Activated CD4-positive, alpha-beta T cell treated with anti-CD3 and anti-CD28 coated beads for 1 hour (primary cell): ENCODE measurements at places on chromosomes 11 and 22.

DNA sequence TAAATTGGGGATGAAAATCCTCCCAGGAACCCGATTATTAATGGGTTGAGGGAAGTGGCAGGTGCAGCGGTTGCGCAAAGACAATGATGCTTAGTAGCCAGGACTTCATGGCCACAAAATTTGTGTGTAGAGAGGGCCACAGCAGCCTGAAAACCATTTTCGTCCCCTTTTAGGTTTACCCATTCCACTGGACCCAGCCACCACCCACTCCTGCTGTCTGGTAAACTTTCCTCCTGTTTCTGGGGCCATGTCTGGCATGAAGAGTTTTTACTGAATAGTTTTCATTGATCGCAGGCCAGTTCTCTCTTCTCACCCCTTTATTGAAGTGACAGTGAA lies 69.5 kb upstream of the SYT13 start:
- no peak for DNase-seq

- no peak for DNase-seq
Observed at GRCh38 chr11:122229078-122229477, 113.1 kb upstream of the BLID start.

DNA sequence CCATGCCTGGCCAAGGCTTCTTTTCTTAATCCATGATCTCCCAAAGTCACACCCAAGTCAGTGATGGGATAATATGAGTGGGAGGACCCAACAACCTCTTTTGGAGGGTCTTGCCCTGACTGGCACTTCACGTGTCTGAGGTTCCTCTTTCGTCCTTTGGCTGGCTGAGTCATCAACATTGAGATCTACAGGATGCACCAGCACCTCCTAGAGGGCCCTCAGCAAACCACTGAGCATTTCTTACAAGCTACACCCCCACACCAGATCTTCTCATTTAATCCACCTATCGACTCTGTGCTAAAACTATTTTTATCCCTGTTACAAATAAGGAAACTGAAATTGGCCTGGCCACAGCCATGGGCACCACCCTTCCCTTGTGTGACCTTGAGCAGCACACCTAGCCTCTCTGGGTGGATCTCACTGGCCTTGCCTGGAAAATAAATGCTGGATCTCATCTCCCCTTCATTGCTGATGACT lies 63.4 kb downstream of the FLI1 start:
- peak; percentile 54 for DNase-seq

DNA sequence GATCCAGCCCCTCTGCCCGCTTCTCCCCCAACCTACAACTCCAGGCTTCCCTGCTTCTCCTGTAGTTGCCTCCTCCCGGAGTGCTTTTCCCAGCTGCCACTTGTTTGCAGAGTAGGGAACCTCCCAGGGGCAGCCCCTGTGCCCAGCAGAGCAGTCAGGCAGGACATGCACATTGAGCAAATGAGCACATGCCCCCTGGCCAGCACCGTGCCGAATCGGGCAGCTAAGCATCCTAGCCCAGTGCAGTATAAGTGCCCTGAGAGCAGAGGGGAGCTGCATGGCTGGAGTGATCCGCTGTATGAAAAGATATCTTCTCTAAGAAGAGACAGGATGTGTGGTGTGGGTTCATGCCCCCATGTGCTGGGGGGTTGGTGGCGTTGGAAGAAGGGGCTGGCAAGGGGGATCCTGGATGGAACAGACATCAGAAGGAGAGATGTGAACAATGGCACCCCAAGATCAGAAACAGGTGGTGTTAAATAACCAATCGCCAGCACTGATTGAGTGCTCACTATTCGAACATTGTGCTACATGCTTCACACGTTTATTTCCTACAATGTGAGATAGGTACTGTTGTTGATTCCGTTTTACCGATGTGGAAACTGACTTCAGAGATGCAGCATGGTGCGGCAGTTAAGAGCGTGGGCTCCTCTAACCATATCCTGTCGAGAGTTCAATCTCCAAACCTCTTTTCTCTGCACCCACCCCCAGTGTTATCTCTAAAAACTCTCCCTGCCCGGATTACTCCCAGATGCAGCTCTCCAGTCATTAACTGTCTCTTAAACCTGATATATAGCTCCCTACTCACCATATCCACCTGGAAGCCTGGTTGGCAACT lies 1.2 kb downstream of the AIP start:
- DNase-seq, result no peak

GRCh38 chr22:35056486-35056885 lies 9.5 kb upstream of the ISX start:
- no peak for DNase-seq

DNA sequence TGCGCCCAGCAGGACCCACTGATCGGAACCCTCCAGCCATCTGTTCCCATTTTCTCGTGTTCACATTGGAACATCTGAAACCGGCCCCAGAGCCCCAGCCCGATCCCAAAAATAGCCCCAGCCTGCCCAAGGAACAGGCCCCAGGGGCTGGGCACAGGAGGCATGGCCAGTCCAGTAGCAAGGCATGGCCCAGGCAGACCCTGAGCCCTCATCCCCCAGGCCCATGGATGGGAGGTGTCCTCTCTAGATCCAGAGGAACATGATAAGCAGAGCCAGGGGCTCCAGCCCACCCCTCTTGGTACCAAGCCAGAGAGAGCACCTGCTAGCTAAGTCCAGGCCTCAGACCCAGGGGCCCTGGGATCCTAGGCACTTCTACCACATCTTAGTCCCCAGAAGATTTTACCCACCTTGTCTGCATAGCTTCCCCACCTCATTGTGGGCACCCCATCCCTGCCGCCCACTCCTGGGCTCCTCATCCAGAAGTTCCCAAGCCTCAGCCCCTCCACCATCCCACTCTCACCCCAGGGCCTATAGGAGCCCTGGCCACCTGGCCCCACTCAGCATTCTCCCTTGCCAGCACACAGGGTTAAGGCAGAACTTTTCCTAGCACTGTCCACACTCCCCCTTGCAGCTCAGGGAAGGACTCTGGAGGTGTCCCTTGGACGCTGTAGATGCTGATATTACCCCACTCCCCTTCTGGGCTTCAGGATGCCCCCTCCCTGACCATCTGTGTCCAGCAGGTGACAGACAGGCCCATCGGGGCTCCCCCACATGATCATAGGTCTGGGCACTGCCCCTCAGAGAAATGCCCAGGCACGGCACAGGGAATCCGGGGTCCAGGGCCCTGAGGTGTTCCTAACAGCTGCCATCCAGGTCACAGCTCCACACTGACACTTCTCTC lies 9.5 kb downstream of the BCL9L start:
- DNase-seq, result no peak

GRCh38 chr11:77658213-77659013 lies 20.8 kb upstream of the CLNS1A start:
- DNase-seq, result no peak

GRCh38 chr11:122103726-122104125 lies 12.3 kb downstream of the BLID start:
- no peak for DNase-seq

- no peak for DNase-seq
Observed at GRCh38 chr22:35057155-35057554, 8.8 kb upstream of the ISX start.

DNA sequence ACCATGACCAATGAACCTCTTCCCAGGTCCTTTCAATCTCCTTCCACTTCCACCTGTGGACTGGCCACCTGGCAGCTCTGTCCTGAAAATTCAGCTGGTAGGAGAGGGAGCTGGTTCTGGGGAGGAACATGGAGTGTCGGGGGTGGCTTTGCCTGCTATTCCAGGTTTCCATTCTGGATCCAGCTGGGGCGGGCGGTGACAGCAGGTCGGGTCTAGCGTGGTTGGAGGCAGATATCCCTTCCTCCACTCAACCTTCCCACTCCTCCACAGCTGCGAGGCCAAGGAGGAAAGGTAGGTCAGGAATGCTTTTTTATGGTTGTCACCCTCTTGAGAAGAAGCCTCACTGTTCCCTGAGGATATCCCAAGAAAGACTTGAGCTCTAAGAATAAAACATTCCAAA lies 3.3 kb downstream of the NRGN start:
- DNase-seq, result no peak

GRCh38 chr11:11697796-11698195 lies 76.0 kb upstream of the GALNT18 start:
- DNase-seq, result no peak

DNA sequence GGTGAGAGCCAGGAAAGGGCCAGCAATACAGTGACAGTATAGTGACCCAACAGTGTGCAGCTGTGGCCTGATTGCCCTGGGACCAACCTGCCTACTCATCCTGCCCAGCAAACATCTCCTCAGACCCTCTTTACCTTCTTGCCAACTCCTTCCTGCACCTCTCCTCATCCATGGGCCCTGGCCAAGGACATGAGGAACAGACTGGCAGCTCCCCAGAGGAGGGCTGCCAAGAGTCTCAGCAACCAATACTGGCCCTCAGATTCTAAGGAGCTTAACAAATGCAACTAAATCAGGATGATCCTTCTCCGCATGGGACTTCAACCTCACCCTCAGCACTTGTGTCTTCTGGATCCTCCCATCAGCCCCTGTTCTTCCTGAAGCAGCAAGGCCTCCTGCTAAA lies 77.0 kb downstream of the RPL27A start:
- DNase-seq, result no peak

DNA sequence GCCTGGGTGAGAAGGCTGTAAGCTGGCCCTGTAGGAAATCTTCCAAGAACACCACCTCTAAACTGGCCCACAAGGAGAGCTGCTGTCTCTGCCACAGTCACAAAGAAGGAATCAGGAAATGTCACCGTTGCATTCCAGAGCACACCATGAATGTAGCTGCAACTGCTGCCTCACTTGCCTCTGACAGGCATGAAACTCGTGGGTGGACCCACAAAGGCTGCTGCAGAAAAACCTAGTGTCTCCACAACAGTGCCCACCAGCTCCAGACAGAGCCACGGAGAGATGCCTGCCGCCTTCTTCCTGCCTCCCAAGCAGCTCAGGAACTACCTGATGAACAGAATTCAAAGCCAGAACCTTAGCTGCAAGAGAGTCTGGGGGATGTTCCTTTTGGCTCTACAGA lies 10.5 kb downstream of the DNAJB13 start:
- DNase-seq, result no peak

- DNase-seq, result no peak
Observed at GRCh38 chr11:111246956-111247355, 1.4 kb downstream of the POU2AF2 start.

DNA sequence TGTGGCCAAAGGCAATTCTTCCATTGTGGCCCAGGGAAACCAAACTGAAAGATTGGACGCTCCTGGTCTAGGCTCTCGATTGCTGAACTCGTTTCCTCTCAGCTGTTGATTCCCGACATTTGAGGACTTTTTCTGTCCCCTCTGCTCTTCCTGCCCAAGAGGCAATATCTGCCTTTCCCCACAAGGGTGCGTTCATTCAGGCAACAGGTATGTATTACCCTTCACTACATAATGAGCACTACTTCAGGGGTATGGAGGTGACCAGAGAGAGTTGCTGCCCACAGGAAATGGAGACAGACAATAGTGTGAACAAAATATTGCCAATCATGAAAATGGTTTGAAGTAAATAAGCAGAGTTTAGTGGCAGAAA lies 8.2 kb downstream of the PTH start:
- DNase-seq, result no peak

DNA sequence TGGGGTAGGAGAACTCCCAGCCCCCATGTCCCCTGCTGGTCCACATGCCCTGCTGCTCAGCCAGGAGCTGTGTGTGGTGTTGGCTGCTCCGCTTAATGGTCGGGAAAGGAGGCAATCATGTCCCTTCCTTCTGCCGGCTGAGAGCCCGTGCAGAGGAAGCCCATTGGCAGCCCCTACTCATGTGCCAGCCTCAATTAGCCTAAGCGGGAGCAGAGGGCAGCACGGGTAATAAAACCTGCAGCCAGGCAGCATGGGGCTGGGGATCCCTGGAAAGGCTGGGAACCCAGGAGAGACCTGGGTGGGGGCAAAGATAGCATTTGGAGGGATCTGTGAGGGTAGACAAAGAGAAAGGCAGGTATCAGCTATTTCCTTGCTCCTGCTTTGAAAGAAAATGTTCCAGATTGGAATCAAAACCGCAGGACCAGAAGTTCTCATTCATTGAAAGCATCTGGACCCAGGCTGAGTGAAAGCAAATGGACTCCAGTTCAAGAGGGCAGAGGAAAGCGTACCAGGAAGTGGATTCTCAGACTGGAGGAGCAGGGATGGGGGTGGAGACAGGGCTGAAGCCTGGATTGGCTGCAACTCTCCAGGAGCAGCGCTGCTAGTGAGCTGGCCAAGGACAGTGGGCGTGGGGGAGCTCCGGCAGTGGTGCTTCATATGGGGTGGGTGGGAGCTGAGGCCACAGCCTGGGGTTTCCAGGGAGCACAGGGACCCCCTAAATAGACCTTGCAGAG lies 103.4 kb upstream of the NECTIN1 start:
- DNase-seq, result no peak

- no peak for DNase-seq
Observed at GRCh38 chr11:31240340-31240904, 129.1 kb downstream of the DCDC1 start.

DNA sequence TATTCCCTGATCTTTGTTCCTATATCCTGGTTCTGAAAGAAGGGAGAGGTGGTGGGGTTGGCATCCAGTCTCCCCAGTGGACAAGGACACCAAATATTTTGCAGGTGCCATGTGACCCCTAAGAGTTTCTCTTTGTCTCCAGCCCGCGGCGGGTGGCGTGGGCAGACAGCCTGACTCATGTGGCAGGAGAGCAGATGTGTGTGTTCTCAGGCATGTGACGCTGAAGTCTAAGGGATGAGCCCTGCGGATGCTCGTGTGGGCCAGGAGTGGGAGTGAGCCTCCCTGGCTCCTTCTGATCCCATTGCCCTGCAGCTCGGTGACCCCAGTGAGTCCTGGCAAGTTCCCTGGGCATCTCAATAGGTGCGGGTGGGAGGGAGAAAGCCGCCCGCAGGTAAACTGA lies 94.8 kb upstream of the TBCEL start:
- DNase-seq, result no peak

- DNase-seq, result no peak
Observed at GRCh38 chr11:91295591-91295990, 929.0 kb upstream of the FAT3 start.

- DNase-seq, result no peak
Observed at GRCh38 chr22:43502306-43502874, 90.6 kb downstream of the MPPED1 start.

GRCh38 chr11:39374963-39375698 lies 2084.3 kb downstream of the LRRC4C start:
- no peak for DNase-seq

GRCh38 chr22:31604137-31604705 lies 57.8 kb downstream of the PISD start:
- no peak for DNase-seq

- no peak for DNase-seq
Observed at GRCh38 chr11:8814923-8815240, 96.1 kb upstream of the AKIP1 start.

DNA sequence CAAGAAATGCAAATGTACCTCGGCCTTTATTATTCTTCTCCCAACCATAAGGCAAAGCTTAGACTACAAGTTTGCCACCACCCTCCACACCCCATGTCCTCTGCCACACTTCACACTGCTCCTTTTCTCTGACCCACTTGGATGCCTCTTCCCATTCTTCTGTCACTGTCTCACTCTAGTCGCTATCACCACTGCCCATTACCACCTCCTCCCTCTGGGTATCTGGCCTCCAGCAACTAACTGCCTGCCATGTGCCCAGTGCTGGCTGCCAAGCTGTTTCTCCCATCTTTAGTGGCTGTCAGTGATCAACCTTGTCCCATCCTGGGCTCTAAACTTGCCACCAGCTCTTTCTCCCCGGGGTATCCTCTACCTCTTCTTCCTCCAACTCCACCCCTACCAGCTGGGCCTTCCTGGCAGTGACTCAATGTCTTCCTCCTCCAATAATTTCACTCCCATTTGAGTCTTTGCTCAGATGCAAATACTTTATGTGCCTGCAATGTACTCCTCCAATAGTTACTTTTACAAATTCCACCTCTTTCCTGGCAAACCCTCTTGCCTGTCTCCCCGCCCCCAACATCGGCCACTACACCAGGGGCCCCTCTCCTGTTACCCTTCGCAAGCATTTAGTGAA lies 20.1 kb upstream of the KDM2A start:
- no peak for DNase-seq
